Frontal cortex (tissue), 4 donors: ENCODE measurements at places on chromosomes 12 and 14.

DNA sequence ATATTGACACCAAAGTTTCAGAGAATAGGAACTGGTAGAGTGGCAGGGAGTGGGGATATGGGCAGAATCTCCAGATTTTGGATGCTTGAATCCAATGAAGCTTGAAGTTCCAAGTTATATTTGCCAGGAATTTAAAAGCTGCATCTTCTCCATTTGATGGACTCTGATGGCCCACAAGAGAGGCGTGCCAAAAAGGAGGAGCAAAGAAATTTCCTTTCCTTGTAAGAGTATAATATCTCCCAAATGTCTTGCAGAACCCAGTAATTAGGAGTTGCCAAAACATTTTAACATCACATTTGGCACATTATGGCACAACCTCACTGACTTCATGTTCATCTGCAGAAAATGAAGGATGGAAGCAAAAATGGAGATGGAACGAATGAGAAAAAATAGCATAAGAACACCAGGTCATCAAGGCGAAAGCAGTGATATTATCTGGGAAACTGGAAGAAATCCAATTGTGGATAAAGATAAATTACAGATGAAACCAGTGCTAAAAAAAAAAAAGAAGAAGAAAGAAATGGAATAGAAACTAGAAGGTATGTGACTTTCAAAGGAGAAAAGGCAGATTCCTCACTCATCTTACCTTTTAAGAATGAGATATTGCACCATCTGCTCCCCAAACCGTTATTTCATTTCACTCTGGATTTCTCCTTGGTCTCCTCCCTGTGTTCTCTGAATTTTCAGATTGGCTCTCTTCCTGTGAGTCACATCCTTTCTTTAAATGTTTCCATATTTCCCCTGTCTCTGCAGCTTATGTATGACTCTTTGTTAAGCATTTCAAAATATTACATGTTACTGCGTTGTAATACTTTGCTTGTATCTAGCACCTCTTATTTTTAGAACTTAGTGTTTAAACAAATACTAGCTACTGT lies 13.5 kb upstream of the FLRT2 start:
- no peak for DNase-seq

DNA sequence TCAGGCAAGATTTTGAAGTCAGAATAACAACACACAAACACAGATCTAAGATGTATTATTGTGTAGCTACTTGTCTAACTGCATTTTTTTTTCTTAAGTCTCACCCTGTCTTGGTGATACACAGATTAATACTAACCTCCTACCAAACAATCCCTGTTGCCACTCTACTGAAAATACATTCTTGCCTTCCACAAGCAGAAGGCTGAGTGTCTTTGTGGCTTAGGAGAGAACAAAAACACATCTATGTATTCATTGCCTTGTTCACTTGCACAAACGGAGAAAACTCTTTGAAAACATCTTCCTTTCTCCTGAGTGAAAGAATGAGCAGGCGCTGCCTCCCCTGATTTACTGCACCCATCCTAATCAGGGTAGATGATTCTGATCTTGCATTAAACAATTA lies 642.2 kb downstream of the DIO2 start:
- no peak for DNase-seq

DNA sequence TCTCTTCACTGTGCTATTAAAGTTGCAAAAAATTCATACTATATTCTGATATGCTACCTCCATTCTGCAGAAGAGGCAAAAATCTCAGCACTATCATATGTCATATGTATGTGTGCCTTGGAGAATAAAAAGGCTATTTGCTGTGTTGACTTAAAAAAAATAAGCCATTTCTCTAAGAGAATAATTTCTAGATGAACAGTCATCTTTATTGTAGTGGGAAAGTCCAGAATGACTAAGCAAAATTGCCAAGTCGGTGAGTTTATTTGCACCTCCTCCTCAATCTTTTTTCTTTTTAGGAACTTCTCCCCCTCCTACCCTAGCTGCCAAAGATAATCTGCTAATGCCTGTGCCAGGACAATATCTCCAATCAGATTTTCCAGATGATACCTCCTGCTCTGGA lies 353.8 kb upstream of the FAR2 start:
- DNase-seq, result no peak

- no peak for DNase-seq
Measured at GRCh38 chr14:75205591-75205990, 29.2 kb upstream of the TMED10 start.

GRCh38 chr14:64719601-64720000 lies 15.4 kb downstream of the PLEKHG3 start:
- no peak for DNase-seq

DNA sequence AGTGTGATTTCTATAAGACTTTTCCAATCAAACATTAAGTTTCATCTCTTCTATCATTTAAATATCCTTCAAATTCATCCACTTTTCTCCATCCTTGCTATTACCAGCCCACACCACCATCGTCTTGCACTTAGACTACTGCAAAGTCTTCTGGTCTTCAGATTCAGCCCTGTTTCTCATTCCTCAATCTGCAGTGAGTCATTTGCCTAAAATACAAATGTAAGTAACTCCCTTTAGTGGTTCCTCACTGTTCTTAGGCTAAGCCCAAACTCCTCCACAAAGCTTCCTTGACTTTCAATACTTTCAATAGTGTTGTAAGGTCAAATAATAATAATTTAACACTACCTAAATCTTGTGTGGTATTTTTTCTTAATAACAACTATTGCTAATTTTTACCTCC lies 83.3 kb downstream of the PLEKHG7 start:
- DNase-seq, result no peak

DNA sequence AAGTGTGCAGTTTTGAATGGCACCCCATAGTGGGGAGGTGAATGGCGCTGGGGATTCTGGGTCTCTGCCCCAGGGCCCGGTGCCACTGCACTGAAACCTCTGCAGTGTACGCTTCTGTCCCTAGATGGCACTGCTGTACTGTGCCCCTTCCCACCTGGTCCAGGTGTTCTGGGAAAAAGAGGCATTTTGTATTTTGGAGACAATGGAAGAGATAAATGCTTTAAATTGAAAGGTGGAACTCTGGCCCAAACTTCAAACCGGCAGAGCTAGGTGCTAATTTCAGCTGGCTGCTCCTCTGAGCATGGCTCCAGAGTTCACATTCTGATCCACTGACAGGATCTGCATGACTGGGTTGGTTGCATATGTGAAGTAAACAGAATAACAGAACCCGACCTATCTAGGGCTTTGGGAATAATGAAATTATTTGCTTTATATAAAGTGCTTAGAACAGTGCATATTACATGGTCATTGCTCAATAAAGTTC lies 52.2 kb downstream of the KRT80 start:
- DNase-seq, result peak; percentile 60

- DNase-seq, result no peak
Measured at GRCh38 chr12:39616251-39616650, 3.4 kb downstream of the ABCD2 start.

- peak; percentile 89 for DNase-seq
Measured at GRCh38 chr14:67532998-67533753, at the start of gene PLEKHH1. Gene PLEKHH1, plus strand, starts transcription at chr14:67533290. Its CDS starts 8,578 bp downstream, at chr14:67541868.

GRCh38 chr12:42576374-42576773 lies 13.2 kb downstream of the PRICKLE1 start:
- DNase-seq, result no peak

- no peak for DNase-seq
Measured at GRCh38 chr12:27545665-27546064, 21.7 kb downstream of the PPFIBP1 start.

- DNase-seq, result no peak
Measured at GRCh38 chr12:59407799-59408198, 188.0 kb upstream of the SLC16A7 start.

GRCh38 chr14:92898566-92899131 lies 24.3 kb upstream of the CHGA start:
- DNase-seq, result no peak

- no peak for DNase-seq
Measured at GRCh38 chr12:85422762-85423161, 142.7 kb downstream of the ALX1 start.

DNA sequence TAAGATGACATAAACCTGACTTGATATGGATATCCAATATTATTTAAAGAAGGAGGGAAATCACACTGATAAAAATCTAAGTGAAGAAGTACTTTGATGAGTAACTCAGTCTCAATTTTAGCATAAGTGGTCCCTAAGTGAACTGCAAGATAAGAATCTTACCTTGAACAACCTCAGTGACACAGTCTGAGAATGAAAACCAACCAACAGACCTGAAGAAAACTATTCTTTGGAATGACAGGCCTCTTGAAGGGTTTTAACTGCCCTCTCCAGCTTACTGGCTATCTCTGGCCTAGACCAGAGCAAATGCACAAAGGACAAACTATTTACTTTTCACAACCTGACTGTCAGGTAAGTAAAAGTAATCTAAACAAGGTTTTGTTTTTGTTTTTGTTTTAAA lies 44.7 kb downstream of the CPM start:
- DNase-seq, result no peak

- no peak for DNase-seq
Measured at GRCh38 chr14:74423246-74423645, 2.8 kb downstream of the SYNDIG1L start.

DNA sequence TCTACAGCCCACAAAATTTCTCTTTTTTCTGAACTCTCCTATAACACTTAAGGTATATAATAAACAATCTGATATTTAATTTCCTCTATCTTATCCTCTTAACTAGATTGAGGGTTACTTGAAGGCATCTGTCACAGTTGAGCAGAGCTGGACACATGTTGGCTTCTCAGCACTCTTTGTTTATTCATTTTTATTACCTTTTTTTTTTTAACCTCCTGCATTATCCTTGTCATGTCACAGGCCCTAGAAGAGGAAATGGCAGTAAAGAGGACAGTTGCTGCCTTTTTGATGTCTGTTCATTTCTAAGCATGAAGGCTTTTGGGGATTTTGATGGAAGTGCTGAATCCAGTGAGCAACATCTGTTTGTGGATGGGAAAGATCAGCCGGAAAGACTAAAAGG lies 32.5 kb upstream of the EVL start:
- no peak for DNase-seq

GRCh38 chr14:95264271-95264973 lies 55.3 kb downstream of the CLMN start:
- no peak for DNase-seq
